ENCODE measurements at places on chromosomes 11 and 22.

DNA sequence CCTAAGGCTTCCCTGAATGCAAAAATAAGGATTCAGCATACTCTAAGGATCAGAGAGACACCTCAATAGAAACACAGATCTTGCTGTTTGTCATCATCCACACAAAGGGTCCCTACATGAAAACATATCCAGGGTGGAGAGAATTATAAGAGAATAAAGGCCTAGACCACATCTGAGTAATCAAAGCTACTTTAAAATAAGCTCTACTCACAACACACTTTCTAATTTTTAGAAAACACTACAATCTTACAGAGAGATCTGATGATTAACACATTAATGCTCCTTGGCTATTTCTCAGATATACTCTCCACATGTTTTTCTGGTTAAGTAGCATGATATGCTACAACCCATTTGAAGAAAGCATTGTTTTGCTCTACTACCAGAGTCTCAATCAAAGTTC is 108.2 kb downstream of the ETS1 start:
- no peak for DNase-seq

GRCh38 chr11:88105951-88106350 is 69.3 kb downstream of the RAB38 start:
- DNase-seq: no peak

GRCh38 chr11:114106986-114107385 is 47.5 kb downstream of the ZBTB16 start:
- no peak for DNase-seq

DNA sequence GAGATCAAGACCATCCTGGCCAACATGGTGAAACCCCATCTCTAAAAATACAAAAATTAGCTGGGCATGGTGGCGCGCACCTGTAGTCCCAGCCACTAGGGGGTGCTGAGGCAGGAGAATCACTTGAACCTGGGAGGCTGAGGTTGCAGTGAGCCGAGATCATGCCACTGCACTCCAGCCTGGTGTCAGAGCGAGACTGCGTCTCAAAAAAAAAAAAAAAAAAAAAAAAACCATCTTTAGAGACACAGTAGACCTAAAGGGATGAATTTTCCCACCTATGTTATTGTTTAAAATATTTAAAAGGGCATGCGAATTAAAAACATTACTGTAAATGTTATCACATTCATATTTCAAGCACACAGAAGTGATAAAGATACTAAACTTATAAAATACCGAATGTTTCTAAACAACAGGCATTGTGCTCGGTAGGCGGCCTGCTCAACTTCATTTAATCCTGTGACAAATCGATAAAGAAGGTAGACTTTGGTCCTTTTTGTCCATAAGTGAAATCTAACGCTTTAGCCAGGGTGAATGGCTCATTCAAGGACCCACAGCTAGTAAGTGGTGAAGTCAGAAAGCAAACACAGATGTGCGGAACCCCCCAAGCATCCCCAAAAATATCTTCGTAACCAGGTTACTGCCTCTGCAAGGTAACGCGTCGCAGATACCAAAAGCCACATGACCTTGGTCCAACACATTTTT is 16.1 kb downstream of the NCAPD3 start:
- DNase-seq: peak; percentile 54

DNA sequence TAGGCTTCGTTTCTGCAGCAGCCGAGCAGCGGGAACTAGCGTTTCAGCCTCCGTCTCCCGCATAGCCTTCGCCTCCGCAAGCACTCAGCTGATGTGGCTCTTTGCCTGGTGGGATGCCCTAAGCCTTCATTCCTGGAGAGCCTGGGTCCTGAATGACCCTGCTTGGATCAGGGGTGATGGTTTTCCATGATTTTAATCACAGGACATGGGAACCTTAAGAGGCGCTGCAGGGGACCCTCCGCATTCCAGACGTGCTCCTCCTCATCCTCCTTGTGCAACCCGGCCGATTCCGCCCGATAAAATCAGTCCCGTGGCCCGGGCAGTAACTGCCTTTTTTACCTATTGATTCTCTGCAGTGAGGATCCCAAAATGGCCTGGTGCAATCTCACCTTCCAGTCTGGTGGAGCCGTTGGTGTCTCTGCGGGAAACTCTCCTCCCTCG is 8.2 kb downstream of the C11orf21 start:
- no peak for DNase-seq

DNA sequence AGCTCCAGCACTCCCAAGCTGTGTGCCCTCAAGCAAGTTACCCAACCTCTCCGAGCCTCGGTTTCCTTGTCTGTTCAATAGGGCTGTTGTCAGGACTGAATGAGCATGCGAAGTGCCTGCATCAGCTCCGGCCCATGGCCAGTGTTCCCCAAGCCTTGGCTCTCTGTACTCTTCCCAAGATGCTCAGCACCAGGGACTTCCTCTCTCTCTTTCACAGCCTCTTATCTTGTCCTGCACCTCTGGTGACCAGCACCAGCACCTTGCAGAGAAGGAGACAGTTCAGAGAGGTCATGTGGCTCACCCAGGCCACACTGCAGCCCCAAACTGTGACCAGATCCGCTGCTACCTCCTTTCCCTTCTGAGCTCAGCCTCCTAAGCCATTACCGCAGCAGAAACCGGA is 120.3 kb upstream of the ANO1 start:
- DNase-seq: no peak

DNA sequence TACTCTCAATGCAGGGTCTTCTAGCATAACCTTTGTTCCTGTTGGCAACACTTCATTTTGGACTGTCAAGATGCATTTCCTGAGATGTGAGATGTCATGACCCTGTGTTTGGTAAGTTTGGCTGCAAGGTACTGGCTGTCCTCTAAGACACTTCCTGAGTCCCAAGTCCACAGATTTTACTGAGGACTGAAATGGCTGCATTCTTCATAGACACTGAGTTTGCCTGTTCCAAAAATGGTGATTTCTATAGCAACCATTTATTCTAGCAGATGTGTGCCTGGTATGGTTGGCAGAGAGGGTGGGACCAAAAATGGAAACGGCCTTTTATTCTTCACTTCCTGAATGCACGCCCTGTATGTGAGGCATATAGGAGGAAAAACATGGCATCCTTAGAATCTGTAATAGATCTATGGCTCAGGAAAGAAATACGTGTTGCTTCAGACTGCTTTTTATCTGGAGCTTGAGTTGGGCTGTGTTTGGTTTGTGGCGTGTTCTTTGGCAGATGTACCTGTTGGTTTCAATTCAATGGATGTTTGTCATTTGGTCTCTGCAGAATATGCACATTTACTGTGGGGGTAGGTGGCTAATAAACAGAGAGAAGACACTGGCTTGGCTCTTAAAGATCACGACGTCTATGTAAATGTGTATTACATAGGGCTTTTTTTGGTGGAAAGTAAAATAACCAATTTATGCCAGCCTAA is 62.4 kb downstream of the ZBTB16 start:
- DNase-seq: no peak

GRCh38 chr11:59289356-59290181 is 69.1 kb upstream of the OR5AN1 start:
- DNase-seq: no peak

- no peak for DNase-seq
Measured at GRCh38 chr22:48955351-48956311, 872.0 kb downstream of the BRD1 start.

GRCh38 chr22:48702573-48703264 is 1125.0 kb downstream of the BRD1 start:
- no peak for DNase-seq

- DNase-seq: no peak
Measured at GRCh38 chr22:41132550-41132949, 40.2 kb downstream of the EP300 start.

GRCh38 chr11:11583801-11584529 is 37.8 kb downstream of the GALNT18 start:
- DNase-seq: no peak

GRCh38 chr11:44507896-44508445 is 57.5 kb upstream of the CD82 start:
- no peak for DNase-seq

DNA sequence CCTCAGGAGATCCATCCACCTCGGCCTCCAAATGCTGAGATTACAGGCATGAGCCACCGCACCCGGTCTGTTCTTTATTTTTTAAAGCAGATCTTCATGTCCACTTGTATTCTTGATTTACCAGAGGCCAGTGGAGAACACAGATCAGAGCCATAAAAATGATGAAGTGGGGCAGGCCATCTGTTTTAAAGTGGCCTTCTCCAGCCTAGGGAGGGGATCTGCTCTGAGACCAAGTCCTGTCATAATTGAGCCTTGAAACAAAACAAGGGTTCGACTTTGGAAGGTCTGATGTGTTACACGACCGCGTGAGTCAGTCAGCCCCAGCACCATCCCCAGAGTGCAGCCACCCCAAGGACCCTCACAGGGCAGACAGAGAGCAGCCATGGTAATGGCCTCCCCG is 27.5 kb downstream of the ABCC8 start:
- no peak for DNase-seq

- no peak for DNase-seq
Measured at GRCh38 chr11:8288824-8289491, 25.3 kb upstream of the LMO1 start.
